ENCODE measurements at places on chromosomes 3 and 15.
A peak's percentile ranks its signal among the peaks of the same experiment; 100 is the strongest.

- peak; percentile 4 for DNase-seq
Observed at GRCh38 chr3:147574621-147575020, 165.5 kb downstream of the ZIC1 start.

GRCh38 chr15:67148196-67148701, 82.8 kb downstream of the SMAD3 start:
- no peak for DNase-seq

DNA sequence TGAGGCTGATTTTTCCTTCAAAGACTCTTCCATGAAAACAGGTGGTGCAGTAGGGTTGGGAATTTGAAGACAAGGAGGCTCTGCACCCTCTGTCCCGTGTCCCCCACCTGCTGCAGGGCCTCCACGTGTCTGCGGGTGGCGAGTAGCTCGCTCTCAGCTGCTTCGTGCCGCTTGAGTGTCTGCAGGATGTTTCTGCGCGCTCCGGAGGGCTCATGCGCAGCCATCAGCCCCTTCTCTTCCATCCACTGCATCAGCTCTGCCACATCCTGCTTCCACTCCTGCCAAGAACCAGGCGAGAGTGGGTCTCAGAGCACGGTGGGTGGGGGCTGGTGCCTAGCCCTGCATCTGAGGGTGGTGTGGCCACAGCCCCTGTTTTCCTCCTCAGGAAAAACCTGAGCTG, 17.8 kb downstream of the SPTBN5 start:
- no peak for DNase-seq

- no peak for DNase-seq
Observed at GRCh38 chr3:100053951-100054620, 60.2 kb downstream of the FILIP1L start.

All from retina (tissue), 1 donor.